ENCODE measurements at places on chromosomes 12 and 14.

DNA sequence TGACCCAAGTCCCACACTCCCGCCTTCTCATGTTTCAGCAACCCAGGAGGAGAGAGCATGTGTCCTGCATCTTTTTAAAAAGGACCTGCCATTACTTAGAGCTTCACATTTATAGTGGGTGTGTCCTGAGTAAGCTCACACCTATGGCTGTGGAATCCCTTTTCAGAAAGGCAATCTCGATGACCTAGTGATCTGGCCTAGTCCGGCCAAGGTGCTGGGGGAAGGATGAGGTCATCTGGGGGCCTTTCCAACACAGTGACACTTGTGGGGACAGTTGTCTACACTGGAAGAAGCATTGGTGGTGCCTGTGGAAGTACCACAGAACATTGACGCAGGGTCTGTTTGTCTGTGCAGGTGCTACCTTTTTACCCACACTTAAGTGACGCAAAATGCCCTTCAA lies 8.2 kb downstream of the TCP11L2 start:
- no peak for DNase-seq

GRCh38 chr12:101824831-101825230 lies 5.9 kb downstream of the GNPTAB start:
- no peak for DNase-seq

GRCh38 chr14:70827347-70827746 lies 18.0 kb upstream of the MAP3K9 start:
- no peak for DNase-seq

- peak; percentile 93 for DNase-seq
These were observed 41.1 kb downstream of the SYNE2 start for GRCh38 chr14:63893701-63894458.

- DNase-seq: no peak
These were observed 783.6 kb upstream of the TBX3 start for GRCh38 chr12:115467531-115467930.

GRCh38 chr12:3489057-3489456 lies 1.9 kb upstream of the PRMT8 start:
- peak; percentile 52 for DNase-seq

DNA sequence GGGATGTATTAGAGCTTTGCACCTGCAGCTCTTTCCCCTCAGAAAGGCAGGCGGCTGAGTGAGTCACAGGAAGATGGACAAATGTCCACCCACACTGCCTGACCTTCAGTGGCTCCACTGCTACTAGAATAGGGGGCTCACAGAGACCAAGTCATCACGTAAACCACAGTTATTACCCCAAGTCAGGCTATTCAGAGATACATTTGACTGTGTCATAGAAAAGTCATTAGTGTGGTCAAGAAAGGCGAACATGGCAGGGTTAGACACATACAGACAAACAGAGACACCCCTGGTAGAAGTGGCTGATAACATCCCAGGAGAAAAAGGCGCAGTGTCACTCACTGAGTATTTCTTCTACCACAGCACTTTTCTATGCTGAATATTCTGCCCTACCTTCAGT lies 36.0 kb downstream of the GCH1 start:
- DNase-seq: no peak

- DNase-seq: no peak
These were observed 1523.2 kb upstream of the FLRT2 start for GRCh38 chr14:84006643-84007155.

GRCh38 chr12:110818511-110818910 lies 28.3 kb upstream of the CCDC63 start:
- no peak for DNase-seq

DNA sequence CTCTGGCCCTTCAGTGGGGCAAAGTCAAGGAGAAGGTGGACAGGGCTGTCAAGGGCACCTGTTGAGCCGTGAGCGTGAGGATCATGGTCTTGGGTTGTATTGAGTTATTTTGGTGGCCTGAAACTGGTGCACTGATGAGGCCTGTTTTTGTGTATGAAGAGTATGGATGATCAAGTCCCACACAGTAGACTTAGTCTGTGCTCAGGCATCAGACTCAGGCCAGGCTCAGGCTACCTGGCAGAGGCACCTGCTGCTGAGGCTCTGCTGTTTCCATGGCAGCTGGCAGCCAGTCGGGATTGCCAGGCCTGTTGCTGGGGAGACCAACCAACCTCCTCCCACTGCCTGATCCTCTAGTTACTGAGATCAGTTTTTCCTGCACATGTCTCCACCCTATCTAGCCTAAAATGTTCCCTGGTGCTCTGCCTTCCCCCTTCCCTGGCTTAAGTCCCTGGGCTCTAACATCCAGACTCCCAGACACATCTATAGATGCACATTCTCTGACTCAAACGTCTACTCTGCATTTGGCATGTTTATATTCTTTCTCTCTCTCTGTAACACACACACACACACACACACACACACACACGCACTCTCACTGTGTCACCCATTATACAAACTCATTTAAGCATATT lies 5.1 kb downstream of the JPH4 start:
- DNase-seq: no peak

GRCh38 chr12:30694412-30695198 lies 1.1 kb downstream of the IPO8 start:
- no peak for DNase-seq

GRCh38 chr14:60657456-60658210 lies 8.4 kb upstream of the SIX1 start:
- no peak for DNase-seq

DNA sequence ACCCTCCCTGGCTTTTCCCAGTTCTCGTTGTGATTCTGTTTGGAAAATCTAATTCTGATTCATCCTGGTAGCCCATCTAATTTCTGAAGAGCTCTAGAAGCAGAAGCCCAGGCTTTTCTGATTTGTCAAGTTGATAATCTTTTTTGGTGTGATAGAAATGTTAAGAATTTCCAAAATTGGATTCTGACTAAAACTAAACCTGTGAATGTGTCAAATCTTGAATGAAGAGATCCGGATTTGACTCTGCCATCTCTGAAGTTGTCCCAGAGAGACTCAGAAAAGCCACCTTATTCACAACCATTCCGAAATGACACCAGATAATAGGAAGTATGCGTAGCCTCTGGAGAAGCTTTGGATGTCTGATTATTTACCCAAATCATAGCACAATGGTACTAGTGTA lies 12.8 kb upstream of the CISTR start:
- DNase-seq: no peak

DNA sequence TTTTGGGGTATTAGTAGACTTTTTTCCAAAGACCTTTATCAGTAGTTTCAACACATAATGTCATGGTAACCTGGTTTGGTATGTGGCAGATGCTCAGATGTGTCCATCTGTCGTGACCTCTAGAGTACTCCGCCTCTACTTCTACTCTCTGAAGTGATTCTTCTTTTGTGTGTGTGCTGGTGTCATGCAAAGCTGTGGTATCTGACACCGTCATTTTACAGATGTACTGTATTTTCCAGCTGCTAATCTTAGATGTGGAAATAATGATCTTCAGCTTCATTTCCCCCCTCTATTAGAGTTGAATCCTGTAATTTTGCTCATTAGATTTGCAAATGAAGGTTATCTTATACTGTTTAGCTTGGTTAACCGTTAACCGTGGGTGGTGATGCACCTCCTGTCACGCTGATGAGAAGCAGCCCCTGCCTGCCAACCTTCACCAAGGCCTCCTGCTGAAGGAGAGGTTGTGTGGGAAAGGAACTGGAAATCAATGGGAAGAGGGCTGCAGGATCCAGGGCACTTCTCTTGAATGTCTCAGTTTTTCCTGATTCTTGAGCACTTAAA lies 222.4 kb upstream of the AMIGO2 start:
- no peak for DNase-seq

DNA sequence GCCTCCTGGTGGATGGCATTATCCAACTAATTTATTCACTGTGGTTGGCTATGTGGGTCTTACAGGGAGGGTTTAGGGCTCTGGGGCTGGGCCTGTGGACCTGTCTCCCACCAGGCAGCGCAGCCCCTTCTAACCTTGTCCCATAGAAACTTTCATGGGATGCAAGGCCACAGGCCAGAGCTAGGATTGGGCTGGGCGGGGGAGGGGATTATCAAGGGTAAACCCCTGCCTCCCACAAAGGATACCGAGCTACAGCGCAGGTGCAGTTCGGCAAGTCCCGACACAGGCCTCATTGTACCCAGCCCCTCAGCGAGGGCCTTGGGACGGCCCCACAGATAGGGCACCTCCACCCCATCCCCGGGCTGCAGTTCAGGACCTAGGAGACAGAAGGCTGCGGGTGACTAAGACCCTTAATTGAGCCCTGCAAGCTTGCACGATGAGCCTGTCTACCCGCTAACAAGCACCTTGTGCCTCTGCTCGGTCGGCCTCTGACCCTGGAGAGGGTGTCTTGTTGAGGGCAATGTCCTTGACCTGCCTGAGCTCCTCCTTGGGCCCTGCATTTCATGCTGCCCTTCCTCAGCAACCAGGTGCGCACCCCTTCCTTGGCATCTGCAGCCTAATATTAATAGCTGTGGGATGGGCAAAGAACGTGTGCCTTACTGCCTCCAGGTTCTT lies 46.7 kb downstream of the PSMA6 start:
- DNase-seq: no peak

DNA sequence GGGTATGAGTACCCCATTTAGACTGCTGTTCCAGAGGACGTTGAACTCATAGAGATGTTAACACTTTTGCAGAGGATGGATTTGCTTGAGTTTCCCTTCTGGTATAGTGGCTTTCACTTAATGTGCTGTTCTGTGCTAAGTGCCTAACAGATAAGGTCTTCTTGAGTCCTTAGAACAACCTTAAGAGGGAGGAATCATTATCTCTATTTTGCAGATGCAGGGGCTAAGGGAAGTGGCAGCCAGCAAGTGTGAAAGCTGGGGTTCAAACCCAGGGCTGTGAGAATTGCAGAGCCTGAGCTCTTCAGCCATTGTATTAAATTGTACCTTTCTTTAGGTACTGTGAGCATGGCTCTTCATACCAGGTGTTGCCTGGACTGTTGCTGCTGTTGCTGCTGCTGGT lies 122.1 kb upstream of the NRXN3 start:
- DNase-seq: no peak

DNA sequence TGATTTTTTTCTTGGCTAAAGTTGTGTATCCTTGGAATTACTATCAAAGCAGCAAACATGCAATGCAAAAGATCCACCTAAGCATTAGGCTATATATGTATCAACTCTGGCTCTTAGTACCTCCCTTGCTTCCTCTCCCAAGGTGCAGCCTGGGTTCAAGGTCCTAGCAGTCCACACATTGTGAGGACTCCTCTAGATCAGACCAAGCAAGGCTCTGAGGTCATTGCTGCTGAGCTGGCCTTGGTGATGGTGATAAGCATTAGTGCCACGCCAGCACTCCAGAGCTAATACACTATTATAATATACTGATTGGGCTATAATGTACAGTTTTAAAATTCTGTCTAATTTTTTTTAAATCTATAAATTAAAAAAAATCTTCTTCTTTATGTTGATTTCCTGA lies 196.9 kb upstream of the BTG1 start:
- no peak for DNase-seq

DNA sequence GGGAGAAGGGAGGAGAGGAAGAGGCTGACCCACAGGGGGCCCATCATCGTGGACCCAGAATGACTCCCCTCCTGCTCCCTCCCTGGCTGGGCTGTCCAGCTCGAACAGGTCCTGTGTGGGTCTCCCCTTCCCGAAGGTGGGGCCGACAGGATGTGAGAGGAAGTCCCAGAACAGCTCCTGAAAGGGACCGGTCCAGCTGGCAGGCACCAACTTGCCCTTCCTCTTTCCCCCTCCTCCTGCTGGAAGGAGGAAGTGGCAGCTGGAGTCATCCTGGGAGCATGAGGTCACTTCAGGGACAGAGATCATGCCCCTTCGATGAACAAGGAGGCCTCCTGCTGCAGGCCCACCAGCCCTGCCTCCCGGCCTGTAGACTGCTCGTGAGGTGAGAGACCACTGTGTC lies 35.0 kb upstream of the BEGAIN start:
- DNase-seq: no peak
